GM06990 (cell line): ENCODE measurements at places on chromosomes 16 and 17.

GRCh38 chr17:39208136-39208535, 8.1 kb downstream of the RPL19 start:
- DNase-seq = peak; percentile 39

DNA sequence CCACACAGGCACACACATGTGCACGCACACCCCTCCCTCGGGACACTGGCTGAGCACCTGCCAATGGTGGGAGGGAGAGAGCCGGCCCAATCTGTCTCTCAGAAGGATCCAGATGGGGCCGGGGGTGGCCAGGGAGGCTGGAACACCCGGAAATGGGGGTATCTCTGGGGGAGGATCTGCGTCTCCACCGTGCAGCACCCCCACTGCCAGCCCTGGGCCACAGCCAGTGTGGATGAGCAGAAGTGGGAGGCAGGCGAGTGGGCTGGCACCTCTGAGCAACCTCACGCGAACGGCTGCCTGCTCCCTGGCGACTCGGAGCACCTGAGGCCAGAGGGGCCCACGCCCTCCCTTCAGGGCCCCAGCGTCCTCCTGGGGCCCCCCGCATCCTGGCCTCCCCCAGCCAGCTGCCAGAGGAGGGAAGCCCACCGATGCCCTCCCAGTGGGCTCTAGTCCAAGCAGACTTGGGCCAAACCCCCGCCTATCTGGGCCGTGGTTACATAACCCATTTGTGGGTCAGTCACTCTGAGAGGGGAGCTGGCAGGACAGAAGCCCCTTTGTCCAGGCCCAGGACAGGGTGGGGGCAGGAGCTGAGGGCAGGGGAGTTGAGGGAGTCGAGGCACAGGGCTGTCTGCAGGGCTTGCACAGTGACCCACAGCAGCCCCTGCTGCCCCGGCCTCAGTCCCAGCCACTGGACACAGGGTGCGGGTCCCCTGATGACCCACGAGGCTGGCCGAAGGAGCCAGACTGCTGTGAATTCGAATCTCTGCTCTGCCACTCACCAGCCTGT, 5.6 kb downstream of the CASKIN1 start:
- no peak for DNase-seq

DNA sequence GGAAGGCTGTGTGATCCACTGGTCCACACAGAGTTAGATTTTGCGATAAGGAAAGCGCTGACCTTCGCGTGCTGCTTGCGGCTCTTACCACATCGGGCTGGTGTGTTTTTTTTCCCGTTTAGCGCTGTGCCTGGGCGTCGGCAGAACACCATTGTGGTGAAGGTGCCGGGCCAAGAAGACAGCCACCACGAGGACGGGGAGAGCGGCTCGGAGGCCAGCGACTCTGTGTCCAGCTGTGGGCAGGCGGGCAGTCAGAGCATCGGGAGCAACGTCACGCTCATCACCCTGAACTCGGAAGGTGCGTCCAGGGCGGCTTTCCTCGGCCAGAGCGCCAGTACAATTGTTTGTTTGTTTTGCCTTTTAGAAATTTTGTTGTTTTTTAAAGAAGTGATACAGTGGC, 54.7 kb downstream of the BANP start:
- no peak for DNase-seq

DNA sequence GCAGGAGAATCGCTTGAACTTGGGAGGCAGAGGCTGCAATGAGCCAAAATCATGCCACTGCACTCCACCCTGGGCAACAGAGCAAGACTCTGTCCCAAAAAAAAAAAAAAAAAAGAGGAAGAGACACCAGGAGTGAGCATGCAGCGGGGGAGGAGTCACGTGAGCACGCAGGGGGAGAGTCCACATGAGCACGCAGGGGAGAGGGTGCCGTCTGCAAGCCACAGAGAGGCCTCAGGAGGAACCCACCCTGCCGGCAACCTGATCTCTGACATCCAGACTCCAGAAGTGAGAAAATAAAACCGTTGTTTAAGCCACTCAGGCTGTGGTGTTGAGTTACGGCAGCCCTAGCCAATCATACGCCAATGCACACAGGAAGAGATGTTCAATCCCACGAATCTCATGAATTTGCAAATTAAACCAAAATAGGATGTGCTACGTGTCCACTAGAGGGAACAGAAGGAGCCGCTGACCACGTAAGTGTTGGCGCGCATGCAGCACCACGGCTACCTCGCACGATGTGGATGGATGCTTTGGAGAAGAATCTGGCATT, 42.2 kb downstream of the CCDC57 start:
- no peak for DNase-seq

DNA sequence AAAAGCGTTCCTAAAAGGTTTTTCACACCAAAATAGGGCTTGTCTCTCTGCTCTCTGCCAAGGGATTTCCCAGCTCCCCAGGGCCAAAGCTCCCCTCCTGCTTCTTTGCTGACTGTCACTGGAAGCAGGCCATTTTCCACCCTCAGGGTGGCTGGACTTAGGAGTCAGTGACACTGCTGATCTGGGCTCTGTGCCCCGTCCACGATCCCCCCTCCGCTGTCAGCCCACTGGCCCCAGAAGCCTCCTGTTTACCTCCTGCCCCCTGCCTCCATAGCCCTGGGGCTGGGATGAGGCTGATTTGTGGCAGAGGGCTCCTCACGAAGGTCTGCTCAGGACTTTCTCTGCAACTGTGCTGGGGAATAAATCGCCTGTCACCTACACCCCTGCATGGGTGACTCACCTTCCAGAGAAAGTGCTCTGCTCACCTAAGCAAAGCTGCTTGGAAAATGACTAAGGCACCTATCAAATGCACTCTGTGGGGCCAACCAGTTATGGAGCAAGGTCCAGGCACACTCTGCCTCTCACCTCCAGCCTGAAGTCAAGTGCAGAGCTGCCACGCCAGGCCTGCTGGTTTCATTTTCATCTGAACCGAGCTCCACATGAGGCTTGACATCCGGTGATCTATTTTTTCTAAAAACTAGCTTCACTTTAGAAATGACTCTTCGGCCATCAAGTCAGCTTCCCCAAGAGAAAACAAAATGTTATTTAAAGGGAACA, 4.9 kb downstream of the MAP3K14 start:
- DNase-seq = peak; percentile 74

- DNase-seq = no peak
These were observed 10.0 kb upstream of the SLC38A10 start for GRCh38 chr17:81305051-81305630.

DNA sequence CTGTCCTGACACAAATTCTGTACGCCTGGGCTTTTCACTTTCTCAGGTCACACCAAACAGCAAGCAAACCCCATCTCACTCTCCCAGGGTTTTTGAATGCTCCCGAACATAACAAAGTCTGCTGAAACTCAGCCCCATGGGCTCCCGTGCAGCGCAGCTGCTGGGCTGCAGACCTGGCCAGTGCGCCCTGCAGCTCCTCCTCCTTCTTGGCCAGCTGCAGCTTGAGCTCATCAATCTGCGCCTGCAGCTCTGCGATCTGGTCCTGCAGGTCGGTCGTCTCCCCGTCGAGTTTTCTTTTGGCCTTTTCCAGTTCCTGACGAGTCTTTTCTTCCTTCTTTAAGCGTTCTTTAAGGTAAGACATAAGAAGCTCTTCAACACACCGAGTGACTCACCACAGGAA, 70.5 kb downstream of the NDEL1 start:
- DNase-seq = no peak
